Mammary epithelial cell (primary cell): ENCODE measurements at places on chromosomes 5 and 9. TPM values are rescaled to one million over a fixed set of nuclear protein-coding genes. Genes with fewer than 3 reads are reported as not detected.

GRCh38 chr5:65142511-65143011 lies 339.2 kb downstream of the ADAMTS6 start:
- no peak for DNase-seq

Gene FAM81B
- not detected in 2 replicates for total RNA-seq

DNA sequence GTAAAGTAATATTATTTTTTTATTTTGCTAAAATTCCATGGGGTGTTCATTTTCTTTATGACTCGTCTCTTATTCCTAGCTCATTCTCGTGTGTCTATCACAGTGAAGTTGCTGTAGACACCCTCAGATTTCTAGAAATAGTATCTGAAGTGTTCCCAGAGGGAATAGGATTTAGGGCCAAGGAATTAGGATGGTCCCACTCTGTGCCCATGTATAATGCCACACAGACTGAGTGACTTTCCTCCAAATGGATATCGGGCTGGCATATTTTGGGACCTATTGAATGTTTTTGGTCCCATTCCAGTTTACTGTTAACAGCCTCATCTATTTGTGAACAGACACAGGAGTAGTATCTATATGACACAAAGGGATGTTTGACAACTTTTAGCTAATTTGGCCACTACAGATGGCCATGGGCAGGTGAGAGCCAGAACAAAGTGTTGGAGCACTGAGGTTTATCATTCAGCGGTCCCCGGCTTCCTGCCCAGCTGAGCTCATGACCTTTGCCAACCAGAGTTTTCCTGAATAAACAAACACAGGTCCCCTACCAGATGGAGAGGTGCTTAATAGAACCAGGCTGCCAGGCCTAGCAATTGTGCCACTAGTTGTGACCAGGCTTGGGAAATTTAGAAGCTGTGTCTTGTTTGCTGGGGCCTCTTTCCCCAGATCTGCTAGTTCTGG lies 46.9 kb downstream of the MAP1B start:
- DNase-seq = no peak

- no peak for DNase-seq
These were observed 291.1 kb downstream of the NNT start for GRCh38 chr5:43893951-43894684.

- no peak for DNase-seq
These were observed 46.4 kb downstream of the SEMA5A start for GRCh38 chr5:9499498-9499876.

DNA sequence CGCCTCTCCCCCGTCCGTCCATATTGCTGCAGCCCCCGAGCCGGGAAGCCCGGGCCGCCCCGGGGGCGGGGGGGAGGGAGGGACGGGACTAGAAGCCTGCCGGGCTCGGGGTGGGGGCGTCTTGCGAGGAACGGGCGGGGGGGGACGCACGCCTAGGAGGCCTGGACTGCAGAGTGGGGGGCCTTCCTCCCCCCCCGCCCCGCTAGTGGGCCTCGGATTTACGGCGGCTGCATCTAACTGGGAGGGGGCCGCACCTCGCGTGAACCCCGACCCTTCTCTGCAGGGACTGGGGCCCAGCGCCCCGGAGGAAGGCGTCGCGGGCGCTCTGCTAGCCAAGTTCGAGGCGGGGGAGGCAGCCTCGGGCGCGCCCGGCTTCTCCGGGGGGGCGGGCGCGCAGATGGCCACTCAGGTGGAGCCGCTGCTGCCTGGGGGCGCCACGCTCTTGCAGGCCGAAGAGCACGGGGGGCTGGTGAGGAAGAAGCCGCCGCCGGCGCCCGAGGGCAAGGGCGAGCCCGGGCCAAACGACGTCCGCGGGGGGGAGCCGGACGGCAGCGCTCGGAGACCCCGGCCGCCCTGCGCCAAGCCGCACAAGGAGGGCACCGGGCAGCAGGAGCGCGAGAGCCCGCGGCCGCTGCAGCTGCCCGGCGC lies at the start of gene LARP1:
Gene LARP1 (plus strand): TSS at position 17 of the 648 bp plus-strand sequence. CDS start 381 bp downstream, at position 398.
- peak; percentile 39 for DNase-seq

Gene HTR4
- total RNA-seq = not detected in 2 replicates

DNA sequence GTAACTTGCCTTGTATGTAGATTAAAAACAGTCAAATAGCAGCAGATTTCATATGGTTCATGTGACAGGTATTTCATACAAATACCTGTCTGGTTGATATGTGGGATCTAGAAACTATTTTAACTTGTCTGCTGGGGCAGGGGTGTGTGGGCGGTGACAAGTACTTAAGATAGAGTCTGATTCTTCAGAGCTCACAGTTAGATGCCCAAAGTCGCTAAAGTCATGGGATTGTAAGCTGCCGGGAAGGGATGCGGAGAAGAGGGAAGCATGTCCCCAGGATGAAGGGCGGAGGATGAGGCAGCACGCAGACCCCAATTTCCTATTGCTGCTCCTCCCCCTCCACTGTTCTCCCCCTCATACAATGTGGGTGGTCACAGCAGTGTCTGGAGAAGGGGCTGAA lies 13.3 kb downstream of the ANXA6 start:
- DNase-seq = no peak

Gene SAXO1
- total RNA-seq = not detected

Gene NAA35
- 38.0 TPM for total RNA-seq

Gene RMRP
- 114,057 TPM for total RNA-seq

GRCh38 chr9:135268981-135269380 lies 181.5 kb downstream of the OLFM1 start:
- DNase-seq = peak; percentile 21

GRCh38 chr5:80985600-80986228 lies 25.6 kb downstream of the RASGRF2 start:
- no peak for DNase-seq

GRCh38 chr5:151739939-151740335 lies 18.5 kb downstream of the ATOX1 start:
- peak; percentile 48 for DNase-seq

DNA sequence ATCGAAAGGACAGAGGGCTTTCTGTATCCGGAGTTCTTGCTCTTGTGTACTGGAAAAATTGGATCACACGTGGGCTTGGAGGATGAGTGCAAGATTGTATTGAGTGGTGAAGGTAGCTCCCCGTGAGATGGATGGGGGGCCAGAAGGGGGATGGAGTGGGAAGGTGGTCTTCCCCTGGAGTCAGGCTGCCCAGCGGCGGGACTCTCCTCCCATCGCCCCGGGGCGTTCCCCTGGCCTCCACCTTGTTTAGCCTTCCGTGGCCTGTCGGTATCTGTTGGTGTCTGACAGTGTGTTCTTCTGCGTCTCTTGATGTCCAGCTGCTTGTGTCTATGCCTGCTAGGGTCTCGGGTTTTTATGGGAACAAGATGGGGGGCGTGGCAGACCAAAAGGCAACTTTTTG lies 54.6 kb upstream of the GABRA6 start:
- no peak for DNase-seq

- no peak for DNase-seq
These were observed 41.6 kb upstream of the FCN1 start for GRCh38 chr9:134959126-134959970.

Gene PCDHA13
- 0.43 and 0.52 TPM in 2 replicates for total RNA-seq
